ENCODE measurements at places on chromosomes 7 and 10.

DNA sequence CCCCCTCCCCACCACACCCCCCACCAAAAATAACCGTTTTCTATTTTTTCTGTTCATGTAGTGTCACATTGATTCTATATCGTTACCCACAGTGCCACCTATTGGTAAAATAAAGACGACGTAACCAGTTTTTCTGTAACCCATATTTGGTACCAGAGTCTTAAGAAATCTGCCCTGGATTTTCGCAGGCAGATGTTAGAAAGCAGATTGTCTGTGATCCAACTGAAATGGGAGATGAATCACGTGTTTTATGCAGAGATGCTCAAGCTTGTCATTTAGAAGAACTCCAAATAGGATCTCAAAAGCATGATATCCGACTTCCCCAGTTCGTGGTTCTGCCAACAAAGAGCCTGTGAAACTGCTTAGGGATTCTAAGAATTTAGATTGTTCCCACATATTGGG is 261.1 kb upstream of the CSTF2T start:
- peak; percentile 67 for DNase-seq

GRCh38 chr7:6495597-6496262 is 48.0 kb upstream of the DAGLB start:
- no peak for DNase-seq

DNA sequence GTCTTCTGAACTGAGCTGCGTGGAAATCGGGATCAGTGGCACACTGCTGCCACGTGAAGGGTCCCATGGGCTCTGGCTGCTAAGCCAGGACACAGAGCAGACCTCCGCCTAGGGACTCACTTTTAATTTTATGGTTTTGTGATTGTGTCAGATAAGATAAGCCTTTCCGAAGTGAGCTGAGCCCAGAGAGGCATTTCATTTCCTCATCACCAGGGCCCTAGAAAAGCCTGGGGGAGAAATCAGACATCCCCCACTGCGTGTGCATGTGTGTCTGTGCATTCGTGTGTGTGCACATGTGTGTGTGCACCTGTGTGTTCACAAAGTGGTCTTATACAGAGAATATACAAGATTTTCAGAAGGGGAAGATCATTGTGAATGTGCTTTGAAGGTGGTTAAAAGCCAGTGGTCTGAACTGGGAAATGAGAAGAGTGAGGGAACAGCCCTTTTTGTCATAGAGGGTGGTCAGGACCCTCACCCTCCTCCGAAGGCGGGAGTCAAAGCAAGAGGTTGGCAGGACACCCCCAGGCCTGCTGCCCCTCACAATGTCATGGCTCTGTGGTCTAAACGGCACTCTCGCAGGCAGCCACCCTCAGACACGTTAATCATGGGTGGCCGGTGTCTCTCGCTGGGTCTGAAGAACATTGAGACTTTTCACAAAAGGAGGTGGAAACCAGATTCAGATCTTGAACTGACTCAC is 176.1 kb upstream of the PFKP start:
- DNase-seq, result no peak

DNA sequence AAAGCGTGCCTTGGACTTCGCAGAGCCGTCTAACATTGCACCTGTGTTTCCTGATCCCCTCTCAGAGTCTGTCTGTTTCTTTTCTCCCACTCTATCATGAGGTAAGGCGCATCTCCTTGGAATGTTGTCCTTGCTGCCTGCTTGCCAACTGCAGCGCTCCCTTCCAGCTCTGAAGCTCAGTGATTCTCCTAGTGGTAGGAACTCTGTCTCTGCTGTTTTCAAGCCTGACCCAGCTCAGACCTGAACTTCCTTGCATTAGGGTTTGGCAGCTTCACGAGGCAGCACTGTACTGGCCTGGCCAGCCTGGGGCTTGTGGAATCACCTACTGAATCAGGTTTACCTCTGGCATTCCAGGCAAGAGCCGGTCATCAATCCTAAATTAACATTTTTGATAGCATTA is 123.9 kb downstream of the CREB5 start:
- DNase-seq, result no peak

DNA sequence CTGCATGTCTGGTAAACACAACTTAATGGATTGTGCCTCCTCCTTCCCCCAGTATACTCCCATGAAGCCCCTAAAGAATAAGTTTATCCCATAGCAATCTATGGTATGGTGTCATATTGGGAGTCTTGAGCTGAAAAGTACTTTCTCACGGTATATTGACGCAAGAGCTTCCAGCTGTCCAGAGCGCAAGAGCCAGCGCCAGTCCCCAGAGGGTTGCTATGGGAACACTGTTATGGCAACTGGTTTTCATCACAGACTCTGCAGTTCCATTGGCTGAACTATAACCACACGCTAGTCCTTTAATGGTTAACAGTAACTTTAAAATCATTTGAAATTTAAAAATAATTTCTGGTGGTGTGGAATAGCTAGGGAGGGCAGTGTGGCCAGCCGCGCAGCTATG is 46.9 kb downstream of the PRPF18 start:
- DNase-seq, result no peak

DNA sequence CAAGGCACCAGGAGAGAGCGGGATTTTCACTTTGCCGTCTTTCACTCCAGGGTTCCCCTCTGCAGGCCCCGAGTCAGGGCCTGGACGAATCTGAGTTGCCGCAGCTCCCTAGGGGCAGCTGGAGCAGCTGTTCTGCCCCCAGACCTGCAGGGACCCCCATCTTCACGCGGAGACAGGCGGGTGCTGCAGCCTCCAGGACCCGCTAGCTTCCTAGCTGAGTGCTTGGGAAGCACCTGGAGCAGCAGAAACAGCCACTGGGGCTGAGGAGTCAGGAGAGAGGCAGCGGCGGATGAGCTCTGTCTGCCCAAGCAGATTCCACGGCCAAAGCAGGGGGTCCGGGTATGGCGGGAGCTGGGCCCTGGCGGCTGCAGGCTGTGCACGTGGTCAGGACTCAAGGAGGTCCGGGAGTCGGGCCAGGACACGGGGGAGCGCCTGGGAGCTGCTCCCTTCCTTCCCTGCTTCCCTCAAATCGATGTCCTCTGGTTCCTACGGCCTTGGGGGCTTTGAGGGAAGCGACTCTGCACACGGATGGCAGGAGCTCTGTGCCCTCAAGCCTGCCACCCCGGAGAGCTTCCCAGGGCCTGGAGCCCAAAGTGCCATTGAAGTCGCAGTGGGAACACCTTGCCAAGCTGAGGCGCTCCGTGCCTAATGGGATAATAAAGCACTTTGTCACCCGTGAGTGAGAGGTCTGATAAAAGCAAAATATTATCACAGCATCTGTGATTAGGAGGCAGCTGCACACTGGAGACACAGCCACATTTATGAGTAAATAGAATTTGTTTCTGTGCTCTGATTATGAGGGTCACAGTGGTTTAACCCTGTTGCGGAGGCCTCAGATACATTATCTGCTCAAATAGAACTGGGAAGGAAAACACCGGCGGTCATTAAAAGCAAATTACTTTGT is 17.2 kb downstream of the MNX1 start:
- DNase-seq, result no peak

GRCh38 chr7:13159003-13159402 is 471.6 kb downstream of the ARL4A start:
- DNase-seq, result no peak

DNA sequence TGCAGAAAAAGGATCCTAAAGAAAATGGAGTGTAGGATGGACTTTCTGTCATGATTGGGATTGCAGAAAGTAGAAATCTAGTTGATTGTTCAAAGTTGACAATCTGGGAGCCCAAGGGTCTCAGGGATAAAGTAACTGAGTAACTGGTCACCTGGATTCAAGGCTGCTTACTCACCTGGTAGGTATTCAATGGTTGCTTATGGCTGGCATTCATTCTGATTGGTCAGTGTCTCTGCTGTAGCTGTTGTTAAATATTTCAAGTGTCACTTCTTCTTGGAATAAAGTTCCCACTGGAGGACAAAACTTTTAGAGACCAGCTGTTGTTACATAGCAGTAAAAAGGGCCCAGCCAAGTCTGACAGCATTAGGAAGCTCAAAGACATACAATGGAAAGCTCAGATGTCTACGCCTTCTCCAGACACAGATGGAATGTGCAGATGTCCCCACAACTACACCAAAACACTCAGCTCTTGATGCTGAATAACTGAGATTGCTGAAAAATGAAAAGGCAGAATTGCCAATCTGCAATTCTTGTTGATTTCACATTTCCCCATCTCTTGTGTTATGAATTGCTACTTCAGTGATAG is 106.9 kb downstream of the ZNF467 start:
- no peak for DNase-seq

- no peak for DNase-seq
These were observed 91.6 kb downstream of the FZD1 start for GRCh38 chr7:91355695-91356435.

- DNase-seq, result no peak
These were observed 524.7 kb downstream of the DNAJB6 start for GRCh38 chr7:157861551-157861950.
